GM20000 (cell line): ENCODE measurements at places on chromosomes 2 and 18.

- no peak for DNase-seq
Measured at GRCh38 chr2:240627736-240628506, 2.6 kb downstream of the GPR35 start.

GRCh38 chr2:46362667-46363012 lies 65.4 kb downstream of the EPAS1 start:
- DNase-seq = no peak

DNA sequence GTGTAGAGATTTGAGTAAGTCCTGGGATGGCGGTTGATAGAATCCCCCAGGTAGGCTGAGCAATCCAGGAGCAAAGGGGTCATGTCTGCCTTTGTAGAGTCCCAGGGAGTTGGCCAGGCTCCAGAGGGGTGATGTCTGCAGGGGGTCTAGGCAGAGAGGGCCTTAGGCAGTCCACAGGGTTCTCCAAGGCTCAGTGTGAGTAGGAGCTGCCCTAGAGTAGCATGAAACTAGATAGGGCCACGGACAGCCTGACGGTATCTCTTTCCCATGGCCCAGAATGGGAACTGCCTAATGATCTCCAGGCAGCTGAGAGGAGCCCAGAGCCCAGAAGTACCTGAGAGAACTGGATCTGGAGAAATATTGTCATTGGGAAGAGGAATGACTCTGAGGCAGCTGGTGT lies 9.0 kb upstream of the FAM136A start:
- no peak for DNase-seq

GRCh38 chr2:159125858-159126257 lies 157.4 kb downstream of the TANC1 start:
- no peak for DNase-seq

- no peak for DNase-seq
Measured at GRCh38 chr18:688323-688722, 24.1 kb downstream of the ENOSF1 start.

- no peak for DNase-seq
Measured at GRCh38 chr2:62577994-62578781, 72.2 kb upstream of the TMEM17 start.

DNA sequence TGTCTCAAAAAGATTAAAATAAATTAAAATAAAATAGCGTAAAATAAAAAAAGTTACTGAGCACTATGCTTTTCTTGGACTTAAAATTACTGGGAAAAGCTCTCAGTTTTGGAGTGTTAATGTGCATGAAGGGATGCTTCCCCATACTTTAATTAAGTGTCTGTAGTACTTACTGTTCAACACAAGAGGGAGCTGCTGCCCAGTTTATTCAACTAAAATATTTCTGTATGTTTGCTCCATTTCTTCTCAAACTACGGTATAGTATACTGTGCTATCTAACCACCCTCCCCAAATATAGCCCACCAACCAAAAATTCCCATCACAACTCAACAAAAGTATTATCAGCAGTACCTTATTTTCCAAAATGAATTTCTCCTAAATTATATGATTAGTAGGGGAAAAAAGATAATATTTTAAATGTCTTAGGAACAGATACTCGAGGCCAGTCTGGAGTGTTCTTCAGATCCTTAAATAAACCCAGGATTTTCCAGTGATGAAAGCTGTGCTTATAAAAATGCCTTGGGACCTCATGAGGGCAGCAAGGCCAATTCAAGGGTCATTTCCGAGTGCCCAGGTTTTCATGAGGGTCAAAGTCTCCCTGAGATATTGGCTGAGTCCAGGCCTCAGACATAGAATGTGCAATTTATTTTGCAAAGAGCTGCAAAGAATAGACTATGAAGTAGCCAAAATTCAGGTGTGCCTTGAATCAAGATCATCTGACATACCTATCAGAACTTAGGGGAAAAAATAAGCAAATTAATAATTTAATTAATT lies 64.1 kb downstream of the CHRNA1 start:
- DNase-seq = peak; percentile 79

DNA sequence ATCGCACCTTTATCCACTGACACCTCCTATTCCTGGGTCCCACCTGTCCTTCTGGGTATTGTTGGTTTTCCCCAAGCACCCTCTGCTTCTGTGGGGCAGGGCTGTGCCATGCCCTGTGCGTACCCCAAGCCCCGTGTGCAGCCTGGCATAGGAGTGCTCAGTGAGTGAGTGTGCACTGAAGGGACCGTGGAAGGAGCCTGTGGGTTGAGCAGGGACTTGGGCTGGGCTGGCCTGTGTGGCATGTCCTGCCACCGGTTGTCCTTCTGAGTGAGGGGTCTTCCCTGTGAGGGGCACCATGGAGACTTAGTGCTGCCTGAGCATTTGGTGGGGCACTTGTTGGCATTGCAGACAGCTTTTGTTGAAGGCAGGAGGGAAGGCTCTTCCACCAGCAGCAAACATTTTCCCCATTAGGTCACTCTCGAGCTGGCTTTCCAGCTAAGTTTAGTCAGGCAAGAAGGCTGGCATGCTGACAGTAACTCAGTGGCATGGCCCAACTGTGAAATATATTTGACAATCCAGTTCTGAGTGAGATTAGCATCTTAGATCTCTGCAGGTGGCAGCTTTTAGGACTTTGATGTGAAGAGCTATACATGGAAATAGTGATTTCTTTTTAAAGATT lies 64.7 kb downstream of the LPIN1 start:
- no peak for DNase-seq

DNA sequence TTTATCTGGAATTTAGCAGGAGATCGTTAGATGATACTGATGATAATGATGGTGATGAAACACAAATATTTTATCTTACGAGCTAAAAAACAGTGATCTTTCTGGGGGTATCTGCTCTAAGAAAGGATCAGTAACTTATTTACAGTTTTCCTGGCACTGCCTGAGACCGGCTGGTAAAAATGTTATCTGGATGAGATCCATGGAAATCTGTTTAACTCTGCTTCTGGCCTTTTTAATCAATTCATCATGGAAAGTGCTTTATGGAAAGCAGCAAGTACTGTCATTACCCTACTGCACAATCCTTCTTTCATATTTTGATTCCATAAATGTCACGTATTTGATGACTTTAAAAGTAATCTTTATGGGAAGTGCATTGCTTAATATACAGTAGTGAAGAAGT lies 612.7 kb upstream of the GCFC2 start:
- DNase-seq = no peak

- DNase-seq = peak; percentile 47
Measured at GRCh38 chr18:907885-908757, 3.5 kb downstream of the ADCYAP1 start.

GRCh38 chr2:78592491-78592890 lies 433.0 kb upstream of the REG3G start:
- no peak for DNase-seq

DNA sequence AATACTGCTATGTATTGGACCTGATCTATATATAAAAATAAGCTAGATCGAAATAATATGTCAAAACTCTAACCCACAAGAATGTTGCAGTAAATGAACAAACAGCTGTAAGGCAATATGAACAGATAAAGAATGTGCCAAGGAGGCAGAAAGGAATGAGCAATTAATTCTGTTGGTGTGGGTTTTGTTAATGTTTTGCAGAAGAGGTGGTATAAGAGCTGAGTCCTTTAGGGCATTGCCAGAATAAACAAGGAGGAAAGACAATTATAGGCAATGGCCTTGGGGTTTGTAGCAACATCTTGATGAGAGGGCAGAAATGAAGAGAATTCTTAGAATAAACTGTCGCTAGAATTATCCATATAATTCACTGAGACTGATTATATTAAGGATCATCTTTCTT lies 240.9 kb upstream of the GULP1 start:
- no peak for DNase-seq

DNA sequence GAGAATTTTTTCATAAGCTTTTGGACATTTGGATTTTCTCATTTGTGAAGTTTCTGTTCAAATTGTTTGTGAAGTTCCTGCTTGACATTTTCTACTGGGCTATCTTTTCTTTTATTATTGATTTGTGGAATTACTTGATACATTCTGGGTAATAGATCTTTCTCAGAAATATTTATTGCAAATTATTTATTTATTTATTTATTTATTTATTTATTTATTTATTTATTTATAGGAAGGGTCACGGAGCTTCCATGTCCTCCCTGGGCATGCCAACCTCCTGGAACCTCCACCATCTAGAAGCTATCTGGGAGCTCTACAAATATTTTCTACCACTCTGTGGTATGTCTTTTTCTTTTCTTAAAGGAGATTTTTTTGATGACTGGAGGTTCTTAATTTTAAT lies 25.7 kb upstream of the SERPINB7 start:
- no peak for DNase-seq

DNA sequence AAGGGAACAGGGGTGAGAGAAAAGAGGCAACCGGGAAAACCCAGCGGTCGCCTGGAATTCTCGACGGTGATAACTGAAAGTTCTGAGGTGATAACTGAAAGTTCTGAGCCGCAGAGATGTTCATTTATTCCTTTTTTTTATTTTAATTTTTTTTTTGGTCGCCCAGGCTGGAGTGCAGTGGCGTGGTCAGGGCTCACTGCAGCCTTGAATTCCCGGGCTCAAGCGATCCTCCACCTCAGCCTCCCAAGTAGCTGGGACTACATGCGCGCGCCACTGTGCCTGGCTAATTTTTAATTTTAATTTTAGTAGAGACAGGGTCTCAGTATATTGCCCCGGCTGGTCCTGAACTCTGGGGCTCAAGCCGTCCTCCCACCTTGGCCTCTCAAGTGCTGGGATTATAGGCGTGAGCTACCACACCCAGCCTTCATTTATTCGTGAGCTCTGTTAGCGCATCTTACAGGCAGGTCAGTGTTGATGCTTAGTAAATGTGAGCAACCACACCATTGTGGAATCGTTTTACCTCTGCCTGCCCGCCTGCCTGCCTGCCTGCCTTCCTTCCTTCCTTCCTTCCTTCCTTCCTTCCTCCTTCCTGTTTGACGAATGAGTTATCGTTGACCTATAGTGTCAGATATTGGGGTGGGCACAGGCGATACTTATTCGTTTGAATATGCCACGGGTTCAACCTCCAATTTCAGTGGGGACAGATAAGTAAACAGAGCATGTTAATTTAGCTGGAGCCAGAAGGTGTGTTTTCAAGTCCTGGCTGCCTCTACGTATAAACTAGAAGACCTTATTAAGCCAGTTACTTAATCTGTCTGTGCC lies 557 bp upstream of the E2F6 start:
- peak; percentile 39 for DNase-seq

- no peak for DNase-seq
Measured at GRCh38 chr18:11296946-11297345, 147.6 kb upstream of the PIEZO2 start.
